ENCODE measurements at places on chromosomes 4 and X. TPM values are rescaled to one million over a fixed set of nuclear protein-coding genes. Genes with fewer than 3 reads are reported as not detected.
A peak's percentile ranks its signal among the peaks of the same experiment; 100 is the strongest.

GRCh38 chr4:90419124-90419711 is 292.0 kb downstream of the CCSER1 start:
- DNase-seq = peak; percentile 8

GRCh38 chr4:25506032-25506571 is 129.0 kb downstream of the ANAPC4 start:
- DNase-seq = no peak

GRCh38 chr4:77264826-77265225 is 107.8 kb downstream of the CCNG2 start:
- no peak for DNase-seq

Gene PPARGC1A
- 0.27 TPM for total RNA-seq

Gene MORC4
- total RNA-seq = 9.9 TPM

Gene RBM46
- total RNA-seq = not detected

Gene CABS1
- total RNA-seq = not detected

All from Daoy (cell line).